Cerebellum (tissue), 4 donors: ENCODE measurements at places on chromosomes 2 and 18. TPM values are rescaled to one million over a fixed set of nuclear protein-coding genes. Genes with fewer than 3 reads are reported as not detected.

The UGT1A3 gene
- total RNA-seq: not detected

The ZDBF2 gene
- total RNA-seq: 28.3 TPM

The TMEM200C gene
- 11.7 TPM for total RNA-seq

The ALPI gene
- total RNA-seq: not detected

The ANKRD29 gene
- total RNA-seq: 9.5 TPM

The MGAT4A gene
- 69.4 TPM for total RNA-seq

The MYO7B gene
- 0.27 TPM for total RNA-seq

The LRRTM4 gene
- total RNA-seq: 66.0 TPM

The CD207 gene
- not detected for total RNA-seq

The TMEM178A gene
- 26.8 TPM for total RNA-seq

The RFTN2 gene
- total RNA-seq: 50.2 TPM

The PLEKHH2 gene
- total RNA-seq: 12.2 TPM

GRCh38 chr2:31107591-31108300, 30.5 kb downstream of the GALNT14 start:
- DNase-seq: no peak

- peak; percentile 34 for DNase-seq
Measured at GRCh38 chr2:215299337-215299859, 12.5 kb upstream of the ATIC start.

- DNase-seq: peak; percentile 75
Measured at GRCh38 chr18:3703732-3704176, 253.8 kb downstream of the TGIF1 start.

DNA sequence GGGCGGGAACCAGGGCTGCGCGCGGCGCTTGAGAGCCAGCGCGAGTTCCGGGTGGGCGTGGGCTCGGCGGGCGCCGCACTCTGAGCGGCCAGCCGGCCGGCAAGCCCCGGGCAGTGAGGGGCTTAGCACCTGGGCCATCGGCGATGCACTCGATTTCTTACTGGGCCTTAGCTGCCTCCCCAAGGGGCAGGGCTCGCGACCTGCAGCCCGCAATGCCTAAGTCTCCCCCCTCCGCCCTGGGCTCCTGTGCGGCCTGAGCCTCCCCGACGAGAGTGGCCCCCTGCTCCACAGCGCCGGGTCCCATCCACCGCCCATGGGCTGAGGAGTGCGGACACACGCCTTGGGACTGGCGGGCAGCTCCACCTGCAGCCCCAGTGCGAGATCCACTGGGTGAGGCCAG, 36.5 kb upstream of the MAP2 start:
- no peak for DNase-seq

GRCh38 chr2:102603904-102604303, 15.4 kb upstream of the SLC9A2 start:
- no peak for DNase-seq

DNA sequence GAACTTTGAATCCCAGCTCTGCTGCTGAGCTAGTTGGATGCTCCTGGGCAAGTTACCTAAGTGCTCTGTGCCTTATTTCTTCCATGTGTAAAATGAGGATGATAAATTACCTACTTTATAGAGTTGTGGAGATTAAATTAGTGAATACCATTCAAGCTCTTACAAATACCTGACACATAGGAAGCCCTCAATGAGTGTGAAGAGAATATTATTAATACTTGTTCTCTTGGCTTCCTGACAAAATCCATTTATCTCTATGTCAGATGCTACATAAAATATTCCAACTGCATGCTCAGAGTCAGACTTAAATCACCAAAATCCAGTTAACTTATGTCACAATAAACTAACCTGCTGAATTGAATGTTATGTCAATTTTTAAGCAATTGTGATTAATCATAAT, 42.9 kb upstream of the CCBE1 start:
- no peak for DNase-seq

GRCh38 chr2:219636144-219636915, 8.9 kb downstream of the SLC4A3 start:
- DNase-seq: peak; percentile 0

DNA sequence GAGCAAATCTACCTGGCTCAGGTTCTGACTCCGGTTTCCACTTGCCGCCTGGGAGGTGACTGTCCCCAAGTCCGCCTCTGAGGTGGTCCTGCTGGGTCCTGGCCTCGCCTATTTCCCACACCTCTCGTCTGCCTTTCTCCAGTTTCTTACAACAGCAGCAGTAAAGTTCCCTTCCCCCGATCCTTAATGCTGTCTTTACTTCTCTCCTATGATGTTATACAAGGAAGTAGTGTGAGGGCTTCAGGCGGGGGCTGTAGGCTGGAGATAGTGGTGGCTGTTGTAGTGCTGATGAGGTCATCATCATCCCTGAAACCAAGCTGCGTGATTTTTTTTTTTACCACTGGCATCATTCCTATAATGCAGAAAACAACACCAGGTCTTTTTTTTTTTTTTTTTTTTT, 18.9 kb downstream of the TGIF1 start:
- DNase-seq: no peak

DNA sequence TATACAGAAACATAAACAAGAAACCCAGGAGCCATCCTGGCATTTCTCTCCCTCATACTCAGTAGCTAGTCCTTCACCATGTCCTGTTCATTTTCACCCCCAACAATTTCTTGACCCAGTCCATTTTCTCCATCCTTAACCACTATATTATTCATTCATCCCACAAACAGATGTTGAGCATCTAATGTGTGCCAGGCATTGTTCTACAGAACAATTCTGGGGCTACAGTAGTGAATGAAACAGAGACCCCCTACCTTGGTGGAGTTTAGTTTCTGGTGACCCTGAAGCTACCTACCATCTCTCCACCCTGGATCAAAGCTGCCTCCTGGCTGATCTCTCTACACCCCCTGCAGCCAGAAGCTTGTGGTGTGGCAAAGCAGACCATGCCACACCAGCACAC, 27.5 kb upstream of the BZW1 start:
- DNase-seq: no peak

GRCh38 chr2:128734521-128735295, 416.0 kb upstream of the HS6ST1 start:
- no peak for DNase-seq

DNA sequence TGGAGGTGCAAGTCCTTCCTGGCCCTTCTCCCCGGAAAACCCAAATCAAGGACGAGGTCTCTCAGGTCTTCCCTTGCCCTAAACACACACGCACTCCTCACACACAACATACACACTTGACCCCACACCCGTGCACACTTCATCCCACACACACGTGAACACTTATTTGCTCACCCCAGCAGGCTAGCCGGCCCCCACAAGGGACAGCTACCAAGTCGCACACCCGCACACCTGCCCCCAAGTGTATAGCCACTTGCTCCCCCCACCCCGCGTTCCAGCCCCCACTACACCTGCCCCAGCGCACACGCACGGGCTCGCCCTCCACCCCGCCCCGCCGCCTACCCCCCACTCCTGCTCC, 359 bp downstream of the TGFBRAP1 start:
- no peak for DNase-seq

DNA sequence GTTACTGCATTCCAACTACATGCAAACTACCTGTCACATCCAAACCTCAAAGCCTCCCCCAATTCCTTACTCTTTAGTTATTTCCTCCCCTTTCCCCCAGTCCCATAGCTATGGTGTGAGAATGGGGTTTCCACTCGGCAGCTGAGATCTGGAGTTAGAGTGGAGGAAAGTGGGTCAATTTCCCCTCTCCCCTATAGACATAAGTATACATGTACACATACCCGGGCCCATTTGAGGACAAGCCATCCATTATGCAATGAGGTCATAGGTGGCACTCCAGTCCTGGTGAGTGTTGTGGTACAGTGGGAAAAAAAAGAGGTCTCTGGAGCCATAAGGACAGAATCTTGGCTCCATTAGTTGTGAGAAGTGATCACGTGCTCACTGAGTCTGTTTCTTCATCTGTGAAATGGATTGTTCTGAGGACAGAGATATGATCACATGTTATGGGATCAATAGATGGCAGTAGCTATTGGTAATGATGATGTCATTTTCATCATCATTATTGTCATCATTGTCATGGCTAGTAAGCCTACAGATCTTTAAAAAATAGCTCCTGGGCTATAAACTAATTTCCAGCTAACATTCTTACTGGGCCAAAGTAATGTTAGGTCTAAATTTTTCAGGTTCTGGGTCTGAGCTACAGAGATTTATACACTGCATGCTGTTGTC, 119.0 kb downstream of the BCL2L11 start:
- DNase-seq: no peak

DNA sequence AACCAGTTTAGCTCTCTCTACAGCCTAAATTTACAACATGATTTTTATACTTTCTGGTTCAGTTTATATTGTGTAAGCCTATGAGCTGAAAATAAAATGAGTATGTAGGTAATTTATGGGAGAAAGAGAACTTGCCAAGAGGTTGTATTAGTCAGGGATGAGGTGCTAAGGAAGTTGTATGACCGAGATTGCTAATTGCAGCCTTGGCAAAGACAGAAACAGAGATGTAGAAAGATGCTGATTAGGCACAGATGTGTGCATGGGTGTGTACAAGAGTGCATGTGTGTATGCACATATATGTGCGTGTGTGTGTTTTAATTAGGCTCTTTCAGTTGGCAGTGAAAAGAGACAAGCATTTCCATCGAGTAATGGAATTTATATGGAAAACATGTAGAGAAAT, 213.9 kb downstream of the FBXO15 start:
- no peak for DNase-seq

DNA sequence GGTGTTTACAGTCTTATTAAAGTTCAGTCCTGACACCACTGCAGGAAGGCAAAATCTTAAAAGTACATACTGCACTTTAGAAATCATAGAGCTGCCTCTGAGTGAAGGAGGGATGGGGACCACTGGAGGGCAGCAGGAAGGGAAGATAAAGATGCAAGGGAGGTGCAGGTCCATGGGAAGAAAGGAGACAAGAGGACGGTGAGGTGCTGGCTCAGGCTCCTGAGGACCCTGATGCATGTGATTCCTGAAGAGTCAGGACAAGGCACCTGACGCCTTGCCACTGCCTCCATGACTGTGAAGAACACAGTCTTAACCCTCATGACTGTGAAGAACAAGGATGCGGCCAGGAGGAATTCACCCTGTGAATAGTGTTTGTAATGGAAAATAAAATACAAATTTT, 116.2 kb upstream of the NPAS2 start:
- DNase-seq: no peak

DNA sequence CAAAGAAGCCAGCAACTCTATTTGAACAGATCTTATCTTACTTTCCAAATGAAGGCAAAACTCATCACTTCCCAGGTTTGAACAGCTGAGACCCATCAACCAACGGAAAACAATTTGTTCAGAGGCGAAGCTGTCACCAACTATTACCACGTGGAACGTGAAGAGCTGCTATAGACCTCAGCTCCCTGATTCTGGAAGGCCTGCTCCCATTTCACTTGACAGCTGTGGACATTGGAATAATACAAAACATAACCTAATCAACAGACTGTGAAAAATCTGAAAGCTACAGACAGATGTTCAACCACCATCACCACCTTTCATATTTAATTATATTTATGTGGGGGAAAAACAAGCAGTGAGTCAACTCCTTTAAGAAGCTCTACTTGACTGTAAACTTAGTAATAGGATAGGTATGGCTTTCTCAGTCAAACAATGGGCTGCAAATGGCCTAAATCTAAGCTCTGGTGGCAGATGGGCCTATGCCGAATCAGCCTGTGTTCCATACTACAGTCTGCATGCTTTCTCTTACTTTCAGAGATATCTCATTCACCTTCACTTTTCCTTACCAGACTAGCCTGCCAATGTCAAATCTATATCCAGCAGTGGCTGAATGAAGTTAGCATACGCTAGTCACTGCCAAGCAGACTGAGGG, 896.4 kb downstream of the TDRD15 start:
- no peak for DNase-seq

- DNase-seq: no peak
Measured at GRCh38 chr18:32980896-32981295, 208.1 kb upstream of the KLHL14 start.
